ENCODE measurements at places on chromosomes 6 and 20.

DNA sequence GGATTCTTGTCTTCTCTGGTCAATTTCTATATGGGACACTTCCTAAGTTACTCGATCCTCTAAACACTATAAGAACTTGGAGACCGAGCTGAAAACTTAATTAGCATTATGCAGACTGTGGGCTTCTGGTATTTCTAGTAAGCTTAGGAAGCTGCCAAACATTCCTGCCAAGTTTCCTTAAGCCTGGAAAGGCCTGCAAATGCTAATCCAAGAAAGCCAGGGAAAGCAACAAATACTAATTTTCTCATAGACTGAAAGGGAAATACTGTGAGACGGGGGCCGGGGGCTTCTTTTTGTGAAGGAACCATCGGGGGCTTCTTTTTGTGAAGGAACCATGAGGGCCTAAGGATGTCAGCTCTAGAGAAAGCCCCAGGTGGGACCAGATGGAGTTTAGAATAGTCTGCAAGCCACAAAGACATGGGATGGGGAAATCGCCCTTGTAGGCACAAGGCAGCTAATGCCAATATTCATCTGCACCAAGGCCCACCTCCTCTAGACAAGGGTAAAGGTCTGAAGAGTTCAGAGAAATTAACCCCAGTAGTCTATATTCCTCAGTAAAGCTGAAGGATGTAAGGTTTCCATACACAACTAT lies 332.4 kb upstream of the PRDM1 start:
- DNase-seq = peak; percentile 60

DNA sequence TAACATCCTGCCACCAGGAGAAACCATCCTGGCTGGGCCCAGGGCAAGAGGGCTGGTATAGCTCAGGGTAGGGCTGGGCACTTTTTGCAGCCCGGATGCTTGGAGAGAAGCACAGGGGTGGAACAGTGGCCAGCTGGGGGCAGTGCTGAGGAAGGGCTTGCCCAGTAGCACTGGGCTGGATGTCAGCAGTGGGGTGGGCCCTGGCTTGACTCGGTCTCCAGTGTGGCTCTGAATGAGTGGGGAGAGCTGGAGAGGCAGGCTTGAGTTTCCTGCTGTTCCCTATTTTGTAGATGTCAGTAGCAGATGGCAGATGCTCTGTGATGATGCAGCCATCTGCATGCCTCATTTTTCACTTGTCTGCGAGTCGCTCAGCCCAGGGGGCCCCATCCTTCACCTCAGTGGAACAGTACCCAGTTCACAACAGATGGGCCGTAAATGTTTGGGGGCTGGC lies 56.3 kb upstream of the TULP1 start:
- peak; percentile 27 for DNase-seq

GRCh38 chr6:119129148-119129967 lies 50.9 kb upstream of the FAM184A start:
- DNase-seq = no peak

DNA sequence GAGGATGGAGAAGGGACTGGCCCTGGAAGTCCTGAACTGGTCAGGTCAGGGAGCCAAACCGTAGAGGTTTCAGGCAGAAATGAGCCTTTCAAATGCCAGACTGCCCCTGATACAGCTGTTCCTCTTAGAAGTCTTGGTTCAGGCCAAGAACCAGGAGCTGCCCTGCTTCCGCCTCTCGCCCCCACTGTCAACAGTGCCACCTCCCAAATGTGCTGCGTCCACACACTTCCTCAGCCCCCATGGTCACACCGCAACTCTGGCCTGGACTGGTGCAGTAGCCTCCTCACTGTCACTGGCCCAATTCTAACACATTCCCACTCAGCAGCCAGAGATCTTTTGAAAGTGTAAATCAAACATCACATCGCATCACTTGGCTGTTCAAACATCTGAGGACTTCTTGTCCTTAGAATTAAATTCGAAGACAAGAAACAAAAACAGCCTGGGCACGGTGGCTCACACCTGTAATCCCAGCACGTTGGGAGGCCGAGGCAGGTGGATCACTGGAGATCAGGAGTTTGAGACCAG lies 69.7 kb downstream of the STK35 start:
- DNase-seq = no peak

DNA sequence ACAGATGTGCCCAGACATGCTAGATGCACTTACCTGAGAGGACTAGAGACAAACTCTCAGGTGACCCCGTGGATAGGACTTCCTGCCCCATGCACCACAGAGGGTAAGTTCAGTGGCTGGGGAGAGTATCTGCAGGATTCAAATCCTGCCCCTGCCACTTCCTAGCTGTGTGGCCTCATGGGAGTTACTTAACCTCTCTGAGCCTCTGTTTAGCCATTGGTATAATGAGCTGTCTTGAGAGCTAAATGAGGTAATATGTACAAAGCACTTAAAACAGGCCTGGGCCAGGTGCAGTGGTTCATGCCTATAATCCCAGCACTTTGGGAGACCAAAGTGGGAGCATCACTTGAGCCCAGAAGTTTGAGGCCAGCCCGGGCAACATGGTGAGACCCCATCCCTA lies 59.3 kb downstream of the GRM4 start:
- no peak for DNase-seq

DNA sequence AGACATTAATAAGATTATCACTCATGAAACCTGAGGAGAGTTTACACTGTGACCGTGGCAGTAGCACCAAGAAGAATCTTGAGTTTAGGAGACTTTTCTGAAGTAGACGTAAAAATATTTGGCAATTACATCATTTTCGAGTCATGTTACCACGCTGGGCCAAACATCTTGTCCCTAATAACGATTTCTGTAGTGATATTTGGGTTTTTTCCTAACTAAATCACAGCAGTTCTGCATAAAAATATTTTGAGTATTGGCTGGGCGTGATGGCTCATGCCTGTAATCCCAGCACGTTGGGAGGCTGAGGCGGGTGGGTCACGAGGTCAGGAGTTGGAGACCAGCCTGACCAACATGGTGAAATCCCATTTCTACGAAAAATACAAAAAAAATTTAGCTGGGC lies 262.4 kb downstream of the PHF3 start:
- no peak for DNase-seq

- peak; percentile 34 for DNase-seq
Measured at GRCh38 chr6:14925025-14925698, 320.7 kb upstream of the JARID2 start.

GRCh38 chr20:9912290-9912689 lies 73.4 kb upstream of the PAK5 start:
- no peak for DNase-seq

DNA sequence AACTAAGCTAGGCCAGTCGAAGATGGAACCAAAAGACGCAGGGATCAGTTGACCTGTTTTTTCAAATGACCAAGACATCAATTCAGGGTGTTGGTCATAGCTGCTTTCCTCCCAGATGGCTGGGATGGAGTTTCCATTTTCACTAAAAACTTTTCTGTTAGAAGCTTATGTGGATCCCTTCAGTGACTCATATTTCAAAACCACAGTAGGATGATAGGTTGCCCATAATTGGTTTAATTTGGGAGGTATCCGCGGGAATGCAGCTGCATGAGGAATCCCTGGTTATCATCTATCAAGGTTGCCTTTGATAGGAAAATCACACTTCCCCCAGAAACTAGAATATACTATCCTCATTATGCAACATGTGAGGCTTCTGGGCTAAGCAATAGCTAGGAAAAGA lies 150.9 kb upstream of the MLIP start:
- no peak for DNase-seq

- no peak for DNase-seq
Measured at GRCh38 chr20:59456342-59457279, 147.7 kb upstream of the PHACTR3 start.

- DNase-seq = peak; percentile 89
Measured at GRCh38 chr6:33161354-33162331, 30.6 kb downstream of the COL11A2 start.

DNA sequence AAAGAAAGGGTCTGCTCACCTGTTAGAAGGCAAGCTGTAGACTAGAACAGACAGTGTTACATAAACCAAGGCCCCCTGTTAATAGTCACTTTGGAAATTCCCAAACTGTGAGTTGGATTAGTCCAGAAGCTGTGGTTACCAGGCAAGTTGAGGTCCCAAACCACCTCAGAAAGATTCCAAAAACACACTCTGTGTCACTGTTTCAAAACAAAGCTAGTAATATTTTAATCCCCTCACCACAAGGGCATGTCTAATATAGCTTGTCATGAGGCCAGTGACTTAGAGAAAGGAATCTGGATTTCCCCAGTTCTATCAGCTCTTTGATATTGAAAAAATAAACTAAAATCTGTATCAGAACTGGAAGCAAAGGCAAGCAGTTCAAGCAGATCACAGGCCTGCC lies 244.6 kb downstream of the HAO1 start:
- no peak for DNase-seq

DNA sequence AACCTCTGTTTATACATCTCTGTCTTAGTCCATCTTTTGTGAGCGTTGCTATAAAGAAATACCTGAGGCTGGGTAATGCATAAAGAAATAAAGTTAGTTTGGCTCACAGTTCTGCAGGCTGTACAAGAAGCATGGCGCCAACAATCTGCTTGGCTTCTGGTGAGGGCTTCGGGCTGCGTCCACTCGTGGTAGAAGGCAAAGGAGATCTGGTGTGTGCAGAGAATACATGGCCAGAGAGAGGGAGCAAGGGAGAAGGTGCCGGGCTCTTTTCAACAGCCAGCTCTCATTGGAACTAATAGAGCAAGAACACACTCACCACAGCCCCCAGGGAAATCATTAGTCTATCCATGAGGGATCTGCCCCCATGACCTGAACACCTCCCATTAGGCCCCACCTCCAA lies 100.3 kb upstream of the SRSF6 start:
- DNase-seq = no peak

- DNase-seq = no peak
Measured at GRCh38 chr6:42125663-42126062, 16.8 kb downstream of the C6orf132 start.

- DNase-seq = no peak
Measured at GRCh38 chr6:137223370-137224131, 4.4 kb upstream of the IFNGR1 start.

GRCh38 chr6:11672256-11672655 lies 106.3 kb downstream of the ADTRP start:
- DNase-seq = no peak

GRCh38 chr6:169988769-169989550 lies 237.5 kb downstream of the ERMARD start:
- DNase-seq = no peak

DNA sequence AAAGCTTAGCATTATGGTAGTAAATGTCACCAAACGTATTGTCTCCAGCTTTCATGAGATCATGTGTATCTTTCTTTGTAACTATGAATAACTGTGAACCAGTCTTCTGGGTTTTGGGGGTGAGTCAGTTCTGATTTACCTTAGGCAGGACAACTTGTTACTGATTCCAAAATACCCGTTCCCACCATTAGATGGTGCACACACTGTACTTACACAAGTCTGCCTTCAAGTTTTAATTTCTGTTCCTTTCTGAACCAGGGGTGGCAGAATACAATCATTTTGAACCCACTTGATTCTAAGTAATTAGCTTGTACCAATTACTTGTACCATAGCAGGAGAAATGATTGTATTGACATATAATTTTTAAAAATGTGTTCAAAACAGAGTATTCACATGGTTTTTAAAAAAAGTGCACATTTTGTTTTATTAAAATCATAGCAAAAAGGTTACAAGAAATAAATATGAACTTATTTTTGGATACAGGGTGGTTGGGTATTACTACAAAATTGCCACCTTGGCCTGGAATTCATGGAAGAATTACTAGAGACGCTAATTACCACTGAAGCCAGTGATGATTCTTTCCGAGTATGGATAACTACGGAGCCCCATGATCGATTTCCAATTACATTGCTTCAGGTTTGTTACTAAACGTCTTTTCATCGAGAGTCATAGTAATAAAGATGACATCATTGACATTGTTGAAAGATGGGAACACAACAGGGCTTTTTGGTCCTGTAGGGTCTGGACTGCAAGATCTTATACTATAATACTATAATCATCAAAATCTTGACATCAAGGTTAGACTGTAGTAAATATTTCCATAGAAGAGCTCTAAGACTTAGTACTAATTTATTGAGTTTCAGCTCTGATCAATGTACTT lies 75.2 kb upstream of the GLP1R start:
- no peak for DNase-seq

DNA sequence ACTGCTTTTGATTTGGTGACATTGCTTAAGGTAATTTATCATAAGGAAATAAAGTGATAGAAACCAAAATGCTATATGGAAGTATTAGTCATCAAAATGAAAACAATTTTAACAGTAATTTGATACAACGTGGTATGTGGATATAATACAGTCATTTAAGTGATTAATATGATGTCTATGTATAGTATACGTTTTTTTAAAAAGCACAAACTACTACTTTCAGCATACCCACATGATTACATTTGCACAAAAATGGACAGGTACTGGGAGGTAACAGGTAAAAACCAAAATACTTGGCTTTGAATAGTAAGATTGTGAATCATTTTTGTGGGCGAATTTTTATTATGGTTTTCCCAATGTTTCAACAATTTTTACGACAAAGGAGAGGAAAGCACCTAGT lies 97.6 kb downstream of the OGFRL1 start:
- no peak for DNase-seq

DNA sequence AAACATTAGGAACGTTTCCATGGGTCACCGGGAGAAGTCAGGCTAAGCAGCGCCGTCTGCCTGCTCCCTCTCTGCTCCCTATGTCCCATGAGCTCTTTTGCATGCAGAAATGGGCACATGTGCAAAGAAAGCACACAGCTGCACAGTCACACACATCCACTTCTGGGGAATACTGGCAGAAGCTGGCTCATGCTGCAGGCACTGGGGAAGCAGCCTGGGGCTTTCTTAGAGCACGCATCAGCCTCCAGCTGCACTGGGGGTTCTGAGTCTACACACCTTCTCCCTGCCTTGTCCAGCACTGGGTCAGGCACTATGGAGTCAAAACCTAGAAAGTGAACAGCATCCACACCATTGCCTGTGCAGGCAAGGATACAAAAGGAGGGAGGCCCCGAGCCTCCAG lies 76.1 kb upstream of the FOXQ1 start:
- DNase-seq = no peak

DNA sequence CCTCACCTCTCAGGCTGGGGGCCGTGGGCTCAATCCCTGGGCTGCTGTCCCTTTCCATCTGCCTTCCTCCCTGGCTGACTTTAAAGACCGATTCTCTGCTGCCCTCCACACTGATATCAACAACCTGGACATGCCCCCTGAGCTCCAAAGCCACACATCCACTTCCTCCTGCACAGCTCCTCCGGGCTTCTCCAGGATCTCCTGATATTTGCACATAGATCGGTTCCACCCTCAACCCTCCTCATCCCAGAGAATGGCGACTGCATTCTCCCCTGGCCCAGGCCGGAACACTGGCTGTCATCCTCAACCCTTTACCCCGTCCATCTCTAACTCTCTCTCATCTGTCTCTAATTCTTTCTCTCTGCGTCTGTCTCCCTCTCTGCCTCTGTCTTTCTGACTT lies 21.0 kb upstream of the NOL4L start:
- no peak for DNase-seq
